COR-L47 (cell line): ENCODE measurements at places on chromosomes 2 and 18.

- DNase-seq = no peak
Observed at GRCh38 chr18:9706081-9706935, 1.8 kb upstream of the RAB31 start.

GRCh38 chr2:46999084-46999483, 83.5 kb upstream of the MCFD2 start:
- no peak for DNase-seq

GRCh38 chr2:239927424-239927981, 97.6 kb downstream of the NDUFA10 start:
- DNase-seq = no peak

DNA sequence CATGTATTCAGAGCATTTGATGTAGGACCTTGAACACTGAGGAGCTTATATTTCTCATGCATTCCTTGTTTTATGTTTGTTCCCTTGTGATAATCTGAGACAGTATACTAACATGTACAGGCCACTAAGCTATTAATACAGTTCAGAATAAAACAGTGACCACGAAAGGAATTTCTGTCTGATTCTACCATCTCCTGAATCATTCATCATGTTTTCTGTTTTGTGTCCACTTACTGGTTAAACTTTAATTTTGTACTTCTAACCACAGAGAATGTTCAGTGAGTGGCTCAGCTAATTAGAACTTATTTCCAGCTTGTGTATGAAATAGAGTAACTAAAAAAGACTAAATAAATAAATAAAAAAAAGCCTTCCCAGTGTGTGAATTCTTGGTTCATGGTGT, 110.4 kb downstream of the LRP1B start:
- DNase-seq = no peak

DNA sequence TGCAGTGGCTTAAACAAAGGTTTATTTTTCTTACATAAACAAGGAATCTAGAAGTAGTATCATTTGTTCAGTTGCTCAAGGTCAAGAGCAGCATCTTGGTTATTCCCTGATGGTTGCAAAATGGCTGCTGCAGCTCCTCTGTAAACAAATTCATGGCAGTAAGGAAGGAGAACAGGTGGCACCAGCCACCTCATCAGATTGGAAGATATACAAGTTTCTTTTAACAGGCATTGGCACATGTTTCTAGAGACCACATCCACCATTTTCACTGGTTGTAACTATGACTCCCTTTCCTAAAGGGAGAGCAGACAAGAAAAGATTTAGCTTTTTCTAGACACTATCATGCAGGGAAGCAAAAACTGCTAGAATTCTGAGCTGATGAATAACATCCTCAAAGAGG, 46.3 kb downstream of the PKDCC start:
- no peak for DNase-seq
